Bone marrow (tissue), 2 donors: ENCODE measurements at places on chromosomes 6 and 20.
A peak's percentile ranks its signal among the peaks of the same experiment; 100 is the strongest.

DNA sequence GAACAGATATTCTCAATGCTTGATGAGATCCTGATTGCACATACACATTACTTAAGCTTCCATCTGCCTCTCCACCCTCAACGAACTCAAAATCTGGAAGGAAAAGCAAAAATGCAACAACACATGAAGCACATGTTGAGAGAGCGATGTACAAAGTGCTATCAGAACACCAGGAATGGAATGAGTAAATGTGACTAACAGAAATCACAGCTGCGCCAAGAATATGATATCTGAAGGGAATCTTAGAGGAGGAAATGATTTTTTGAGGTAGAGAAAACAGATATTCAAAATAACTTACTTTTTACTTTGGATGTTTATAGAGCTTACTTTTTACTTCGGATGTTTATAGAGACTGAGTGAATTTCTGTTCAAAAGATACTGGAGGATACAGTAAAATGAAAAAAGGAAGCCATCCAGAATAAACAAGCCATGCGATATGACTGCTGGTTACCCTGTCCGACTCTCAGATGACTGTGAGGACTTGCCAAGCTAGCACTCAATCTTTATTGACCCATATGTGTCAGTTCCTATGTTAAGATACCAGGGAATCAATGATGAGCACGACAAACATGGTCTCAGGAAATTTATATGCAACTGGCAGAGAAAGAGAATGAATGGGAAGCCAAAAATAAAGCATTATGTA, 102.0 kb downstream of the SMLR1 start:
- DNase-seq = no peak

DNA sequence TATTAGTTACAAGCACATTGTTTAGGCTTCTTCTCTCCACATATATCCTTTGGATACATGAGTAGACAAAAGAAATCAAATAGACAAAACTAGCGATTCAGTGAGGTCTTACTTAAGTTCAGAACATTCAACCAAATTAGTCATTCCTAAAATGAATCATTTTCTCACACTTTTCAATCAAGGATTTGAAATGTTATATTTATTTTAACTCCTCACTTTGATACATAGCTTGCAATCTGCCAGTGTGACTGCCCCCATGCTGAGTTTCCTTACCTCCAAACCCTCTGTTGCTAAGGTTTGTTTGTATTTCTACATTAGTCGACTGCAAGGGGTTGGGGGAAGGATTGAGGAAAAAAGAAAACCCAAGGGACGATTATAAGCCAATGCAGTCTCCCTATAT, 3.5 kb upstream of the MOXD1 start:
- DNase-seq = no peak

DNA sequence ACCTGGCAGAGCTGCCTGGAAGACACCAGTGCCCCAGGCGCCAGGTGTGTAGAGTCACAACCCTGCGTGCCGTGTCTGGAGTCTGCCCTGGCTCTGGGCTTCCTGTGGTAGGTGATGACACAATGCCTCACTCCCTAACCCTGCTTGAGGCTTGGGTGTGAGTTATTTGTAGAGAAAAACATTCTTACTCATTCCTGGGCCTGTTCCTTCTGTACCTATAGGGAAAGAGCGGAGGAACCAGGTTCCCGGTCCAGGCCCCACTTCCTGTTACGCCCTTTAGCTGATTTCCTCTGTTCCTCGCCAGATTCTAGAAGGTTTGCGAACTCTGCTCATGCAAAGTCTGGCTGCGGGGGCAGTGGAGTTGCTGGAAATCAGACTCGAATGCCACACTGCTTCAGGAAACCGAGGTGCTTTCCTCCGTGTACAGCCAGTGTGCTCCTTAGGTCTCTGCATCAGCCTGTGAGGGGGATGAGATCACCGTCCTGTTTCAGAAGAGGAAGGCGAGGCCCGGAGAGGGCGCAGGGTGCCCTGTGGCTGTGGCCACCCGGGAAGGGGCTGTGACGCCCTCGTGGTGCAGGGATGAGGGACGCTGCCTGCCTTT, 67.1 kb upstream of the DUSP22 start:
- DNase-seq = peak; percentile 80

- DNase-seq = no peak
Measured at GRCh38 chr20:47951521-47951971, 166.3 kb upstream of the SULF2 start.

DNA sequence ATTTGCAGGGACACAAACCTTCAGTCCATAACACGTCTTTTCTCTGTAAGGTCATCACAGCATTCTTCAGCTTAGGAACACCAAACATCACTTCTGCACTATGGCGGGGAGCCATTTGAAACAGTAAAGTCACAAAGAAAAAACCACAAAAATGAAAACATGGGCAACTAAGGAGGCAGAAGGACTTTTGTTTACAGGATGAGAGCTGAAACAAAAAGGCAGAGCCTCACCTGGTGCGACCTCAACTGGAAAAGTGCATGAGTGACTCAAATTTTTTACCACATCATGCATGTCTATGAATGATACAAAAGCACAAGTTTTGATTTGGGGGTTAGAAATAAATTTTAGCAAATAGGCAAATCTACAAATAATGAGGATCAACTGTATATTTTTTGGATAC, 68.2 kb upstream of the TNFAIP3 start:
- no peak for DNase-seq

DNA sequence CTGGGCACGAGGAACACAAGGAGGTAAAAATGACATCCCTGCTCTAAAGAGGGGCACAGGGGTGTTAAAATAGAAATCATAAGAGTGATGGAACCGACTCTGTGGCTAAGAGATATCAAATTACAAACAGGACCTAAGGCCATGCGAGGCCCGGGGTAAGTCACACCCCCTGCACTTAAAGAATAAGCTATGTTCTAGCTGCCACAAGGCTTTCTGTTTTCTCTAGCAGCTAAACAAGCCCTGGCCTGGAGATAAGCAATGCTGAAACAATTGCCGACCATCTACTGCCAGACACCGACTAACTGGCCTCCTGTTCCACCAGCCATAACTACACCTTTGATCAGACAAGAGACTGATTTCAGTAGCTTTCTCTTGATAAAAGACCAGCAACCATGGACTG, 32.4 kb downstream of the MDGA1 start:
- DNase-seq = no peak

DNA sequence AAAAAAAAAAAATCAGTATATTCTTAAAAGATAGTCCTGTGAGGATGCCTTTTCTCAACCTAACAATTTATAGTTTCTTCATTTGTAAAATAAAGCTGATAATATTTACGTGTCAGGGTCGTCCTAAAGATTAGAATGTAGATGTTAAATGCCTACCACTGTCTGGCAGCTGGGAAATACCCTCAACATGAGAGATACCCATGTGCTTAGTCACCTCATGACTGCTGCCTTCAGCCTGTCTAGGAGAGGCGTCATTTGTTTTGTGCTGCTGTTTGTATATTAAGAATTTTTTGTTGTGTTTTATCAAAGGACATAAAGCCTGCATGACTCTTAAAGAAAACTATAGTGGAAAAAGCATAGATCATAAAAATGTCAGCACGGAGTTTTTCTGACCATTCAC, 9.5 kb downstream of the FAM120B start:
- no peak for DNase-seq
